ENCODE measurements at places on chromosomes 1 and 21.

GRCh38 chr1:192130175-192130574 is 28.1 kb upstream of the RGS18 start:
- no peak for DNase-seq

- DNase-seq: no peak
Observed at GRCh38 chr1:111593403-111594305, 25.9 kb upstream of the RAP1A start.

DNA sequence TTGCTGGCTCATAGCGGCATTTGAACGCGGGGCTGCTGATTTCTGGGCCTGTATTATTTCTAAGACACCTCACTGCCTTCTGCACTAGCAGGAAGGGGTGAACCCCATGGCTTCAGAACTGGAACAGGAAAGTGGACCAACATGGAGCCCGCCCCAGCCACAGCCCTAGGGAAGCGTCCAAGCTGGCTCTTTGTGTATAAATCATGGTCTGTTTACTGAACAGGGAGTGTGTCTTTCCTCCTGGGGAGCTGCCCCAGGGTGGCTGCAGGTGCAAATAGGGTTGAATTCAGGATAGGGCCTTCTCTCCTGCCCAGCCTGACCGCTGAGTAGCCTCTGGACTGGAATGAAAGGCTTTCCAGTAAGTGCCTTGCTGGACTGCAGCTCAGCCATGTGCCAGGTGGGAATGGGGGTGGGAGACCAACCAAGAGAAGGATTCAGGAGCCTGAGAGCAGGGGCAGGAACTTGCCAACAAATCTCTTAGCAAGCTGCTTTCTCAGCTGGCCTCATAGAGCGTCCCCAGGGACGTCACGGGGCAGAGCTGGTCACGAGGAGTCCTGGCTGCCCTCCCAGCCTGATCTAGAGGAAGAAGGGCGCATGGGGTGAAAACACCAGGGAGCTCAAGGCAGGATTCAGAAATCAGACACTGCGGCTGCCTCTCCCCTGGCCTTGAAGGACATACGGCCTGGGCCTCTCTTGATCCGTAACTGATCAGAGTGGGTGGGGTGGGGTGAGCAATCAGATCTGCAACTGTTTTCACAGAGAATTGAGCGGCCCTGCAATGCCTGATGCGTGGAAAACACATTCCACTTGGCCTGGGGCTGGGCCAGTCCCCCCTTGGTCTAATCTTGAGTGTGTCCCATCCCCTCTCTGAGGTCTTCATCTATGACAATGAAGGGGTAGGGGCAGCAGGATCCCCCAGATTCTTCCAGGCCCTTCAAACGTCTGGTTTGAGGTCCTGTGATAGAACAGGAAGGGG is 56.5 kb upstream of the SELENON start:
- DNase-seq: no peak

DNA sequence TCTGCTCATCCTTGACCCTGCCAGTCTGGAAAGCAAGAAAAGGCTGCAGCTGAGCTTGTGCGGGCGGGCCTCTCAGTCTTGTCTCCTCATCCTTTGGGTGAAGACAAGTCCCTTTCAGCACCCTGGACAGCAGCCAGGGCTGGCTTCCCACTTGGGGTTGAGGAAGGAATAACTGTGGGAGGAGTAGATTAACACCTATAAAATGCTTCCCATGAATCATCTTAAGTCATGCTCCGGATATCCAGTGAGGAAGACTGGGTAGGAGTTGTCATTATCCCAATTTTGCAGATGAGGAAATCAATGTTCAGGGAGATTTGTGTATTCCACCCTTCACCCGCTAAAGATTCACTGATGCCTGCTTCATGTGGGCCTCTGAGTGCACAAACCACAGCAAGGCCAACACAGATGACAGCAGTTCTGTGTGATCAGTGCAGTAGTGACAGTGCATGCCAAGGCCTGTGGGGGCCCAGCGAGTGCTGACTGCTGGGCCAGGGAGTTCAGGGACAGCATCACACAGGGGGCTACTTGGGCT is 20.1 kb upstream of the COL16A1 start:
- no peak for DNase-seq

DNA sequence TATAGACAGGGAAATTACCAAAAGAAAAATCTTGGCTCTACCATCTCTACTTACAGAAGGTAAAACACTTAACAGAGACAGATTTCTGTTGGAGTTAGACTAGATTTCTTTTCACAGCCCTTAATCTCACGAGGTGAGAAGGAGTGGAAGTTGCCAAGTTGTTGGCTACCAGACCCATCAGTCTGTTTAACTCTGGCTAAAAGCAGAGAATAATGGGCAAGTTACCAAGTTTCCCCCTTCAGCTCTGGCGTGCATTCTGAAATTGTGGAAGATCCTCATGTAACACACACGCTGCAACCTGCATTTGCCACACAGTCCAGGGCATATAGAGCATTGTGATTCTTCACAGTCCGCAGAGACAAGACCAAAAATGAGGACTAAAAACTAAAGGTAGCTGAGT is 49.3 kb downstream of the STX6 start:
- no peak for DNase-seq

- DNase-seq: no peak
Observed at GRCh38 chr1:12506281-12507280, 111.4 kb downstream of the DHRS3 start.

DNA sequence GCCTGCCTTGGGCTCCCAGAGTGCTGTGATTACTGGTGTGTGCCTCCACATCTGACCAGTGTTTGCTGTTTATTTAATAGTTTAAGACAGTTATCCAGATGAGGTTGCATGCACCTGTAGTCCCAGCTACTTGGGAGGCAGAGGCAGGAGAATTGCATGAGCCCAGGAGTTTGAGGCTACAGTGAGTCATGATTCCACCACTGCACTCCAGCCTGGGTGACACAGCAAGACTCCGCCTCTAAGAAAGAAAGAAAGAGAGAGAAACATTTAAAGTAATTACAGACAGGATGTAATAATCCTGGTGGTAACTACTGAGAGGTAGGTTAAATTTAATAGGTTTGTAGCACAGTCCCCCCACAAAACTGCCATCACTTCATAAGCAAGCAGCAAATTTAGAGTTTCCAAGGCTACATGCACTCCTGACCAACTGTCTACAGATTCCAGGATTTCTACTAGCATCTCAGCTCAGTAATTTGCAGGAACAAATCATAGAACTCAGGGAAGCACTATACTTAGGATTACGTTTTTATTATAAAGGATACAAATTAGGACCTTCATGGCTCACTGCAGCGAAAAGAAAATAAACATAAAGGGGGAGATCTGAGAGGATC is 89.6 kb downstream of the PKN2 start:
- no peak for DNase-seq

DNA sequence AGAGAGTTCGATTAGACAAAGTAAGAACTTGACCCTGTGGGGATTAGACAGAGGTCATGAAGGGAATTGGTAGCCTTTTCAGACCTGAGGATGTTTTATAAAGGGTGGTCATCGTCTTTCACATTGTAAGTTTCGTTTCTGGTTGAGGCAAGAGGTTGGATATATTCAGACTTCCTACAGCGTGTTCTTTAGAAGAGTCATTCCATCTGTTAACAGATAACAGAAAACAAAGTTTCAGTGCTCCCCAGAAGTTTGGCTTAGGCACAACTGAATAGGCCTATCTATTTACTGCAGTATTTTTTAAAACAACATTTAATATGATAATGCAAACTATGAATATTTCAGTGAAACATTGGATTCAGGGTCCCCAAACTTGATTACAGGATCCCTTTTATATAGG is 17.1 kb upstream of the IVNS1ABP start:
- DNase-seq: no peak

- DNase-seq: no peak
Observed at GRCh38 chr1:84721152-84721551, 30.9 kb upstream of the SSX2IP start.

DNA sequence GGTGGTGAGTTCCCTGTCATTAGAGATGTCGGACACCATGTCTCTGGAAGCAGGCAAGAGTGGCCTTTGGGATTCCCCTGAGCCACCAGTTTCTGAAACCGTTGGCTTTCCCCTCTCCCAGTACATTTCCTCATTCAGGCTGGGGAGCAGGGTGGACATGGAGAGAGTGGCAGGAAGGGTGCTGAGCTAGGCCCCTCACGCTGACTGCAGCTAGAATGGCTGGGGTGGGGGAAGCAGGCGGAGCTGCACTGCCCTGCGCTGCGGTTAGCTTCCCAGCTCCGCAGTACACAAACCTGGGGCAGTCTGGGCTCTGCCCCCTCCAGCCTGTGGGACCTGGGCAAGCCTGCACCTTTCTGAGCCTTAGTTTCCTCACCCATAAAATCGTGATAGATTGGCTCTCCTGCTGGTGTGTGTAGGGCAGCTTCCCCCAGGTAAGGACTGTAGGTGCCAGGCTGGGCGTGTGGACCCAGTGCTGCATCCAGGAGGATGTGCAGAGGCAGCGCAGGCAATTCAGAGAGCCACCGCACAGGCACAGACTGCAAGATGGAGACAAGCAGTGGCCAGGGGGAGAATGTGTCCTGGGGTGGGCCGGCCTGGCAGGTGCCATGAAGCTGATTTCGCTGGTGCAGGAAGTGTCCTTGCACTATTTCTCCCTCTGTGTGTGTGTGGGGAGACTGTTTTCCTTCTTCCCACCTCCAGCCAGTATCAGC is 3.0 kb downstream of the PLA2G2F start:
- DNase-seq: no peak

- DNase-seq: no peak
Observed at GRCh38 chr1:174114788-174115448, 44.4 kb upstream of the RABGAP1L start.

- DNase-seq: no peak
Observed at GRCh38 chr1:204705888-204706837, 20.6 kb upstream of the LRRN2 start.

DNA sequence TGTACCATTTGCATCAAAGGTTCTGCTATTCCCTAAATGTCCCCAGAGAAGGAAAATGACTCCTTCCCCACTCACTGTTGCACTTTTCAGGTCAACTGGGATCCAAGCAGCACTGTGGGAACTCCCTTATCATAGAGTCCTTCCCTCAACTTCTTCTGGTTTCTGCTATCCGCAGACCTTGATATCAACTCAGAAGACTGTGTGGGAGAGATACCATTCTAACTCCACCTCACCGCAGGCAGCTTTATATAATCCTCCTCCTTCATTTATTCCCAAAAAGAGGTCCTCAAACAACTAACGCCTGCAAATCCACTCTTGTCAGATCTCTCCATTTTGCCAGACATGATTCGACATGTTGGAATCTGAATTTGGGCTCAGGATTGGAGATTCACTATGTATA is 27.3 kb downstream of the LHX9 start:
- DNase-seq: no peak

- DNase-seq: no peak
Observed at GRCh38 chr1:239644604-239645003, 258.2 kb downstream of the CHRM3 start.

DNA sequence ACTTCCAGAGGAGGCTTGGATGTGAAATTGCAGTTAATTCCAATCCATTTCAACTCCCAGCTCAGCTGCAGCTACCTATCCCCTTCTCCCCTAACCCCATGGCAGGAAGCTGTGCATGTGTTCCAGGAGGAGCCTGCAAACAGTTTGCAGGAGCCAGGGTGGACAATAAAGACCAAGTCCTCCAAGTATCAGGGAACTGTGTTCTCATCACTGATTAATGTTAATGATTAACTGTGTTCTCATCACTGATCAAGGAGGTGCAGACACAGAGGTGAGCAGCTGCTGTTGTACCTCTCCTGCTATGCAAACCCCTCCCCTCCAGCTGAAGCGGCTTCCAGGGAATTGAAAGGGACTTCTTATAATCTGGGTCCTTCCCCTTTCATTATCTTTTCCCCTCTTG is 19.2 kb downstream of the CLDN19 start:
- no peak for DNase-seq

DNA sequence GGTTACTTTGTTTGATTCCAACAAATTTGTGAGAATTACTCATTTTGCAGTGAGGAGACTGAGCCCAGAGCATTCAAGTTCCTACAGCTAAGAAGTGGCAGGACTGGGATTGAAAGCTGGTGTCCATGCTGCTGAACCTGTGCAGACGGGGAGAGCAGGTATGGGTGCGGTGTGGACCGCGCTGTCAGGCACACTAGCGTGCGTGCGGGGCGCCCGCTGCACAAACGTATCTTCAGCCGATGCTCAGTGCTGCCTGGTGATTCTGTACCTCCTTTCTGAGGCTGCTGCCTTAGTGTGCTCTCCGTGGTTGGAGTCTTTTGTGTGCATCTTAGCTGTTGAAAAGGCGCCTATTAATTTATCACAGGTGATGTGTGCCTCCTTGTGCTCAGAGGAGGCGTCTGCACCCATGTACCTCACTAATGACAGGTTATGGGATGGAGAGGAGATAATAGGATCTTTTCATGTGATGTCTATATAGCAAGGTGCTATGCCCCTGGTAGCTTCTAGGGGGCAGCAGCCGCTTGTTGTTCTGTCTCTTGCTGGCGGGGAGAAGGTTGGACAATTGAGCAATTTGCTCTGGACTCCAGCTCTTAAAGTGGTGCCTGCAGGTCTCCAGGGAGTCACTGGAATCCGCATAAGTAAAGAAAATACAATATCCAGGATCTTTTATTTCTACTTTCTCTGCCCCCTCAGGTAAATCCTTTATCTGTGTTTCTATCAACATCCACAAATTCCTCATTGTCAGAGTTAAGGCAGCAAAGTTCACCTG is 32.5 kb downstream of the PEX14 start:
- DNase-seq: no peak
